B cell (primary cell): ENCODE measurements at places on chromosomes 7 and 10.

DNA sequence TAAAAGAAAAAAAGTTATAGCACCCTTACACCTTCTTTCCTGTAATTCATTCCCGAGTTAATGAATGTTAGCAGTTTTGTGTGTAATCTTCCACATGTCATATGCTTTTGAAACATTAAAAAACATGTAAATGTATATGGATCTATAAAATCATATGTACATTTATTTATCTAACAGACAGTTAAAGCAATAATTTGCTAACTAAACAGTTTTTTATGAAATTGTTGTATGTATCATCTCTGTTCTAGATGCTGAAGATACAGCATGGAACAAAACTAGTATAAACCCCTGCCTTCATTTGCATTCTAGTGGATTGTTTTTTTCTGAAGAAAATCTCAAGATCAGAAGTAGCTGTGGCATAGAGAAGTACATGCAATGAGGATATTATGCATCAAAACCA, 165.0 kb downstream of the POU6F2 start:
- DNase-seq: no peak

DNA sequence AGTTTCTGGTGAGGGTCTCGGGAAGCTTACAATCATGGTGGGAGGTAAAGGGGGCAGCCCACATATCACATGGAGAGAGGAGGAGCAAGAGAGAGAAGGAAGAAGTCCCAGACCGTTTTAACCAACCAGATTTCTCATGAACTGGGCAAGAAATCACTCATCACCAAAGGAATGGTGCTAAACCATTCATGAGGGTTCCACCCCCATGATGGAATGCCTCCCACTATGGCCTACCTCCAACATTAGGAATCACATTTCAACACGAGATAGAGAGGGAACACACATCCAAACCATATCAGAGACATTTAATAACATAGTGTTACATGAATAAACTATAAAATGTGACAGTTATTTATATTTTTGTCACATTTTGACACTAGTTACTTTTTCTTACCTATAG, 214.8 kb upstream of the MAGI2 start:
- no peak for DNase-seq

GRCh38 chr10:84340187-84340586, 11.8 kb downstream of the CCSER2 start:
- no peak for DNase-seq

- peak; percentile 59 for DNase-seq
These were observed 8.9 kb upstream of the TRIM8 start for GRCh38 chr10:102635377-102635776.

DNA sequence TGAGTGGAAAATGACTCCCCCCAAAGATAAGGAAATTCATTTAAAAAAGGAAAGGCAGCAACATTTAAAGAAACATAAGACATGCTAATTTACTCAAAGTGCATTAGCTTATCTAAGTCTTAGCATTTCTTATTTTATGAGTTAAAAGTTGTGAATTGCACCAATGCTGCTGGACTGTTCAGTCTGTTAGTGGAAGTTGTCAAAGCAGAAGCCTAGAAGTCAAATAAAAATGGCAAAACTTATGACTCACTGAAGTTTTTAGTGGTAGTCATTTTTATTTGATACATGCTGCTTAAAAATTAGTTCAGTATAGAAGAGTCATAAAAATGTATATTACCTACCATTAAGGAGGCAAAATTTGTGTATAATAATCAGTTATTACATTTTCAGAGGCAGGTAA, 90.8 kb upstream of the FGL2 start:
- no peak for DNase-seq

GRCh38 chr10:34489973-34490745, 324.9 kb downstream of the PARD3 start:
- no peak for DNase-seq

DNA sequence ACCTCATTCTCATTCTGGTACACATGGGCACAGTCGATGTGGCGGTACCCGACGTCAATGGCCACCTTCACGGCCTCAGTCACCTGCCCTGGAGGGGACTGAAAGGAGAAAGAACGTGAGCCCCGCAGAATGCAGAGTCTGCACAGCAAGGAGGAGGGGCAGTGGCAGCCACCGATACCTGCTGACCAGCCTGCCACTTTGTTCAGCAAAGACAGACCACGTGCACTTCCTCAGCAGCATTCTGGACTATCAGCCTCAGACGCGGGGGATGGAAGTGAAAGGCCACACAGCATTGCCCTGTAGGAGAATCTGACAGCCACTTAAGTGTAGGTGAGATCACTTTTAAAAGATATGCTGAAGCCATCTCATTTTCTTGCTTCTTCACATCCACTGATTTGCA, 7.2 kb downstream of the AKR1B1 start:
- no peak for DNase-seq

GRCh38 chr10:67269828-67270227, 344.0 kb downstream of the LRRTM3 start:
- DNase-seq: no peak

DNA sequence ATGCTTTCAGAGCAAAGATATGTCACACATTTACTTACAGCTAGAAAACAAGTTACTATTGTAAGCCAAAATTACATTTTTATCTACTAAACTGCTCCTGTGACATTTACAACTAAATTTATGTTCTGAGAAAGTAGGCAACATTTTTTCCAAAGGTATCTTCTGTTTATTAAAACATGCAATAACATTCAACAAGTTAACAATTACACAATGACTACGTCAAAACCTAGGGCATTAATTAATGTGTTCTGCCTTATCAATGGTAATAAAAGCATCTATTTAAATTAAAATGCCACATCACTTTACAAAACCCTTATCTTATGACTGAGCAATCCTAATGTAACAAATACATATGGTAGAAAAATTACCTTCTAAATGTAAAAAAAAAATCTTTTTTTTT, 14.9 kb downstream of the ASZ1 start:
- DNase-seq: no peak

GRCh38 chr7:108307194-108307593, 149.0 kb downstream of the NRCAM start:
- no peak for DNase-seq

- no peak for DNase-seq
These were observed 51.1 kb upstream of the AHR start for GRCh38 chr7:17247357-17247756.

DNA sequence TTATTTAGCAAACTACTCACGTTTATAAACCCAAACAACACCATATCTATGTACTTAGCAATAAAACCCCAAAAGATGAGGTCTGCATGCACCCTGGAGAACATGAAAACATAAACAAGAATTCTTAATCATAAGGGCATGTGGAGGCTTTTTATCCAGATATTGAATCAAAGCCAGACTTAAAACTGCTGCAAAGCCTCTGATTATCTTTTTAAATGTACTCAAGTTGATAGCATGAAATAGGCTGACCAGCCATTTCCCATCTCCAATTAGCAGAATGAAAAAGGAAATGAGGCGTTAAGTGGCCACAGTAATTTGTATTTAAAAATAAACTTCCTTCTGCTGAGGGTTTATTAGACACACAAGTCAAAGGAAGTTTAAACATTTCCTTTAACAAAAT, 48.3 kb downstream of the ITIH5 start:
- DNase-seq: no peak

- DNase-seq: no peak
These were observed 235.4 kb downstream of the HGF start for GRCh38 chr7:81534446-81534845.

DNA sequence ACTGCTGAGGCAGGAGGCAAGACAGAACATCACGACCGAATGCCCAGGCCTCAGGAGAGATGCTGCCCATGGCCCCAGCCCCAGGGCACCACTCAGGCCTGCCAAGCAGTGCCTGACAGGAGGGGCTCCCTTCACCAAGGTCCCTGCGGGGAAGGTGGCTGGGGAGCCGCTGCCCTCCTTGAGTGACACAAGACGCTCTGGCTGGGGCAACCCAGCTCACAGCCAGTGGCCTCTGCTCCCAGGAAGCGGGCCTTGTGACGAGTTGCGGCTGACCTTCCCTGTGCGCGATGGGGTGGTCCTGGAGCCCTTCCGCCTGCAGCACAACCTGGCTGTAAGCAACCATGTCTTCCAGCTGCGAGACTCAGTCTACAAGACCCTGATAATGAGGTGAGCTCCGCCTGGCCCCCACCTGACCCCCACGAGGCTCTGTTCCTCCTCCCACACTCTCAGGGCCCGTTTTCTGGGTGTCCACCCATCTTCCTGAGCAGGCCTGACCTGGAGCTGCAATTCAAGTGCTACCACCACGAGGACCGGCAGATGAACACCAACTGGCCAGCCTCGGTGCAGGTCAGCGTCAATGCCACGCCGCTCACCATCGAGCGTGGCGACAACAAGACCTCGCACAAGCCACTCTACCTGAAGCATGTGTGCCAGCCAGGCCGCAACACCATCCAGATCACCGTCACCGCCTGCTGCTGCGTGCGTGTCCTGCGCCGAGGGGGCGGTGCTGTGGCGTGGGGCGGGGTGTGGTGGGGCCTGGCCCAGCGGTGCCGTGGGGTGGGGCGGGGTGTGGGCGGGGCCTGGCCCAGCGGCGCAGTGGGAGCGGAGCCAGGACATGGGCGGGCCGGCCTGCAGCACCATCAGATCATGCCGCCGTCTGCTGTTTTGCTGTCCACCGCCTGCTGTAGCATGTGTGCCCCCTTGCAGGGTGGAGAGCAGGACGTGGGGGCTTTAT, 12.8 kb downstream of the ZMIZ2 start:
- DNase-seq: no peak

GRCh38 chr7:130960208-130960988, 226.4 kb upstream of the KLF14 start:
- DNase-seq: peak; percentile 88

GRCh38 chr7:41708581-41709358, 5.9 kb upstream of the INHBA start:
- DNase-seq: no peak

- peak; percentile 65 for DNase-seq
These were observed 92.0 kb downstream of the ZFAND4 start for GRCh38 chr10:45580371-45581215.

DNA sequence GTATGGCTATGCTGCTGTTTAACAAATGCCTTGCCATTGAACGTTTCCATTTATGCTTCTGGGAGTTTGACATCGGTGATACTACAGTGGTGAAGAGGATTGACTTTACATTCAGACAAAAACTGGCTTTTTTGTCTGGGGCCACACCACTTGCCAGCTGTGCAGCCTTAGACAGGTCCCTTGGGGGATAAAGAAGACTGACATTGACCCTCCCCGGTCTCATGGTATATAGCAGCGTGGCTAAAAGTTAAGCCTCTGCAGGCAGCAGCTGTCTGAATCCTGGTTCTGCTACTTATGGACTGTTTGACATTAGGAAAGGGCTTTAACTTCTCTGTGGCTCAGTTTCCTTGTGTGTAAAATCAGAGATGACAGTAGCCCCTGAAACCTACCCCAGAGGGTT, 42.0 kb upstream of the PTF1A start:
- no peak for DNase-seq

GRCh38 chr10:73646598-73647041, 5.3 kb upstream of the MYOZ1 start:
- DNase-seq: no peak

DNA sequence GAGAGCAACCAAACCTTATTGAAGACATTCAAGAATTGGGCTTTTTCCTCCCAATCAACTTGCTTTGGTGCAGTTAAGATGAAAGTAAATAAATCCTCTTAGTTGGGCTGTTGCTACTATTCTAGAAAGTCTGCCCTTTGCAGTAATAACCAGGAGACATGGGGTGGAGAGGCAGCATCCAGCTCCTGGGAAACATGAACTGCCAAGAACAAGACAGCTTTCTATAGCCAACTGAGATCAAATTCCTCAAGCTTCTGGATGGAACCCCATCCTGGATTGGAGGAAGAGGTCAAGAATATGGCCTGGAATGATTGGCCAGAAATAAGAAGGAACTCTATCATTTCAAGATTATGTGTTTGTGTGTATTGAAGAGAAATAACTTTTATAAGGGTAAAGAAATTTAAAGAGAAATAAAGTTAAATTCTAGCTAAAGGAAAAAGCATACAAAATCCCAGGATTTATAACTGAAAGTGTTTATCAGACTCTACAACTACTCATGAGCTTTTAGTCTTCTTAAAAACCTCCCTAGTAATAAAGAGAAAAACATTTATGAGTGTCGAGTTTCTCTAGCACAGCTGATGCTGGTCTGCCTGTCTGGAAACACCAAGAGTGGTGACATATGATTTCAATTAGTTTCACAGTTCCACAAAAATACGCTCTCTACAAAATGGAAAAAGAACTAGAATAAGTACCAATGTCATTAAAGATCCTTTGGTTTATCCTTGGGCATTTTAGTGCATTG, 70.1 kb upstream of the COL1A2 start:
- DNase-seq: no peak

DNA sequence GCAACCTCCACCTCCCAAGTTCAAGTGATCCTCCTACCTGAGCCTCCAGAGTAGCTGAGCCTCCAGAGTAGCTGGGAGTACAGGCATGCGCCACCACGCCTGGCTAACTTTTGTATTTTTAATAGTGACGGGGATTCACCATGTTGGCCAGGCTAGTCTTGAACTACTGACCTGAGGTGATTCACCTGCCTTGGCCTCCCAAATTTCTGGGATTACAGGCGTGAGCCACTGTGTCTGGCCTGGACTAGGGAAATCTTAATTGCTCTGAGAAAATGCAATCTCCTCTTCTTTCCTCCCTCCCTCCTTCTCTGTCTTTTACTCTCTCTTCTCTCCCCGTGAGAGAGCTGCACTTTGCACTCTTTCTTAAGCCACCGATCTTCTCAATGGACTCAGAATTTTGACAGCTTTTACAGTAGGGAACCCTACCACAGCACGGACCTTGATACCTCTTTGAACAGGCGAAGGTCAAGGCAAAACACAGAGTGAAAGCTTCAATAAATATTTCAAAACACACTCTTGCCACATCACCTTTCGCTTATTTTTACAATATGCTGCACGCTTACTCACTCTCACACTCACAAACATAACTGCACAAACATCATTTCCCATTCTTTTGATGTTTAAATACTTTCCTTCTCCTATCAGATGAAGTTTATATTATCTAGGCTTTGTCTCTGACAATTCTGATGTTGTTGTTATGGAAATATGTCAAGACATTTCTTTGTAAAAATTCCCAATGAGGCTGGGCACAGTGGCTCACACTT, 173.4 kb upstream of the NRP1 start:
- DNase-seq: no peak

DNA sequence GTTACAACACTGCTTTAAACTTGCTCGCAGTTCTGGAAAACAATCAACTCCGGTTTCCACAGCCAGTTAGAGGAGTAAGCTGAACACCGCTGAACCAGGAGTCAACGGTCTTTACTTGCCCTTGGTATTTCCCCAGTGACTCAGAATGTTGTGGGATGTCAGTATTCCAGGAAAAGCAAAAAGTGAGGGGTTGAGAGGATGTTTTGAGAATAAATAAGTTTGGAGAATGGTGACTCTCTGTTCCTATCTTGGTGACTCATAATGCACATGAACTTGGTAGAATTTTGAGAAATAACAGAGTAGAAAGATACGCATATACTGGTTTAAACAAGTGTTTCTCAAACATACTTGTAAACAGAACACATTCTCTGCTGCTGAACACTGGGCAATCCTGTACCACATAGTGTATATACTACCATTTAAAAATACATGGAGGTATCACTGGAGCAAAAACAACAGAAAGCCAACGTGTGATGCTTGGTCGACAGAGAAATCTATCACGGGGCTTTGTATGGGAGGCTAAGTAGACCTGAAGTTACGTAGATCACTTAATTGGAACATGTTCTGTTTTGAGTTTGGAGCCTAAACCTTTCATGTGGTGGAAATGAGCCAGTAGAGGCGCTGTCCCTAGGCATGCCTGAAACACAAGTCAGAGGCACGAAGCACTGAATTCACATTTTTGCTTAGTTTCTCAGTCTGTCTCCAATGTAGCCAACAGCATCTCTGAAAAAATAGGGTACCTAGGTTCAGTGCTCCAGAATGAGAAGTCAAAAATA, 534.3 kb downstream of the PARD3 start:
- DNase-seq: no peak
